Smooth muscle cell of the pulmonary artery (primary cell): ENCODE measurements at places on chromosomes 11 and 22. TPM values are rescaled to one million over a fixed set of nuclear protein-coding genes. Genes with fewer than 3 reads are reported as not detected.

Gene GGTLC3
- not detected in 2 replicates for total RNA-seq

Gene FAM83F
- under 0.01 TPM in 1 of 2 replicates, not detected in the other for total RNA-seq

Gene OR52E8
- total RNA-seq = 0.13 TPM in 1 of 2 replicates, not detected in the other

Gene DRD4
- 0.07 and 0.23 TPM in 2 replicates for total RNA-seq

Gene NUDT22
- total RNA-seq = 46.1 and 50.8 TPM in 2 replicates

Gene UQCR10
- 68.6 and 71.7 TPM in 2 replicates for total RNA-seq

Gene HBD
- total RNA-seq = 0.33 and 0.36 TPM in 2 replicates

Gene C11orf65
- 0.65 and 0.73 TPM in 2 replicates for total RNA-seq

Gene CHRM1
- not detected in 2 replicates for total RNA-seq

Gene LRRC74B
- total RNA-seq = 0.07 TPM in 1 of 2 replicates, not detected in the other

Gene IFITM10
- 1.9 and 2.7 TPM in 2 replicates for total RNA-seq

Gene VSIG10L2
- not detected in 2 replicates for total RNA-seq

Gene GVQW3
- 1.4 and 1.9 TPM in 2 replicates for total RNA-seq

Gene OR52I2
- total RNA-seq = not detected in 2 replicates

Gene P2RY2
- 0.65 and 0.92 TPM in 2 replicates for total RNA-seq

Gene ALKBH8
- total RNA-seq = 5.4 and 6.6 TPM in 2 replicates

Gene CSTF3
- 19.0 and 21.0 TPM in 2 replicates for total RNA-seq

Gene SYT13
- total RNA-seq = under 0.01 TPM in 1 of 2 replicates, not detected in the other

Gene MOV10L1
- 1.5 and 1.7 TPM in 2 replicates for total RNA-seq

Gene TRIM49
- total RNA-seq = not detected in 2 replicates

Gene SLC22A12
- not detected in 2 replicates for total RNA-seq

Gene RHOD
- 9.1 and 10.6 TPM in 2 replicates for total RNA-seq

Gene CCDC134
- 8.0 and 8.1 TPM in 2 replicates for total RNA-seq

Gene GUCY1A2
- 0.10 and 0.52 TPM in 2 replicates for total RNA-seq

Gene SLC5A1
- not detected in 2 replicates for total RNA-seq

Gene OR8B8
- not detected in 2 replicates for total RNA-seq

Gene LRRN4CL
- total RNA-seq = 3.3 and 4.9 TPM in 2 replicates

Gene TSSK2
- not detected in 2 replicates for total RNA-seq

Gene MPPED2
- total RNA-seq = 0.20 TPM in 2 replicates

Gene KREMEN1
- 1.6 and 6.5 TPM in 2 replicates for total RNA-seq

Gene CCDC86
- total RNA-seq = 9.5 and 16.9 TPM in 2 replicates

Gene MUC5AC
- not detected in 2 replicates for total RNA-seq

Gene C11orf16
- total RNA-seq = not detected in 2 replicates

Gene TRIM66
- 6.4 and 13.2 TPM in 2 replicates for total RNA-seq

Gene NLRP10
- total RNA-seq = 3.5 and 6.7 TPM in 2 replicates

Gene FDXACB1
- 1.9 and 3.2 TPM in 2 replicates for total RNA-seq

Gene OR4B1
- not detected in 2 replicates for total RNA-seq

Gene API5
- total RNA-seq = 58.4 and 68.0 TPM in 2 replicates

Gene DEFB131B
- not detected in 2 replicates for total RNA-seq

Gene OR4X1
- not detected in 2 replicates for total RNA-seq
